Left cardiac atrium (tissue), 4 donors: ENCODE measurements at places on chromosomes 5 and 9. TPM values are rescaled to one million over a fixed set of nuclear protein-coding genes. Genes with fewer than 3 reads are reported as not detected.
A peak's percentile ranks its signal among the peaks of the same experiment; 100 is the strongest.

DNA sequence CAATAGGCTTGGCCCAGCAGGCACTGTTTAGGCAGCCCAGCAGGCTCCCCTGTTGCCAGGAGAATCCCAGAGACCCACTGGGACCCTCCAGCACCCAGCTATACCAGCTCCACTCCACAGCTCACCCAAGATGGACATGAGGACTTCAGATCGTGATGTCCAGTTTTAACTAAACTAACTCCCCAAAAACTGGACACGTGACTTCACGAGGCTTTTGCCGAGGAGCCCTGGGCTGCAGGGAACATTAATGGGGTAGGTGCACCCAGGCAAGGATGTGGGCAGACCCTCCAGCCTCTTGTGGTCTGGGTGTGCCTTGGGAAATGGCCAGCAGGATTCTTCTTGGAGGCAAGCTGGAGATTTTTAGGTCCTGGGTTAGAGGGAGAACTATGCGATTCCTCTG is 8.9 kb upstream of the NKD2 start:
- no peak for DNase-seq

GRCh38 chr5:2381861-2382260 is 369.6 kb downstream of the IRX2 start:
- no peak for DNase-seq

- peak; percentile 45 for DNase-seq
Observed at GRCh38 chr5:137743031-137743640, 7.2 kb upstream of the KLHL3 start.

- DNase-seq: peak; percentile 36
Observed at GRCh38 chr9:109320331-109320741, 523 bp downstream of the EPB41L4B start.

DNA sequence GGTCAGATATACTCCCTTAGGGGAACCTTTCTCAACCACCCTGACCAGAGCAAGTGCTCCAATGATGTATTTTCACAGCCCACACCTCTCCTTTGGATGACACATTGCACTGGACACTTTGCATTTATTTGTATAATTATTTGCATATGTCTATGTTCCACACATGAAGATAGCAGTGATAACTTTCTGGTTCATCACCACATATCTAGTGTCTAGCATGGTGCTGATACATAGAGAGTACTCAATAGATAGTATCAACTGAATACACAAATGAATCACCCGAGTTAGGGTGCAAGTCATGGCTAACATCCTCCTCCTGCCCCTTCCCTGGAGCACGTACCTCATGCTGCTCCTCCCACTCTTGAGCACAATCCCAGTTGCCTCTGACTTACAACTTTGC is 617.6 kb downstream of the EBF1 start:
- DNase-seq: no peak

Gene CTSL
- 165 TPM for total RNA-seq

Gene ZCCHC9
- total RNA-seq: 13.3 TPM

Gene MCIDAS
- not detected for total RNA-seq

DNA sequence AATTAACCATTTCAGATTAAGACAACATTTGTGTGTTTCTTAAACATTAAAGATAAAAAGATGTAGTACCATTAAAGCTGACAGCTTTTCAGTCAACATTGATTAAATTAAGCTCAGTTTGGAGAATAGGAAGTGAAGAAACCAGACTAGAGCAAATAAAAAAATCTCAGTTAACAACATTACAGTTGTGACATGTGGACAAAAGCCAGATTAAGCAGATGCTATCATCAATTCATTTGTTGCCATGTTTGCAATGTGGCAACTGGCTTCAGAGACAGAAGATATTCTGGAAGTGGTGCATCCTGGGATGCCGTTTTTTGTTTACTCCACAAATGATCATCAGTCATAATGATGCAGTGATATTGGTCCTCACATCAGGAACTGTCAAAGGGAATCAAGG is 70.3 kb upstream of the CNTLN start:
- no peak for DNase-seq

DNA sequence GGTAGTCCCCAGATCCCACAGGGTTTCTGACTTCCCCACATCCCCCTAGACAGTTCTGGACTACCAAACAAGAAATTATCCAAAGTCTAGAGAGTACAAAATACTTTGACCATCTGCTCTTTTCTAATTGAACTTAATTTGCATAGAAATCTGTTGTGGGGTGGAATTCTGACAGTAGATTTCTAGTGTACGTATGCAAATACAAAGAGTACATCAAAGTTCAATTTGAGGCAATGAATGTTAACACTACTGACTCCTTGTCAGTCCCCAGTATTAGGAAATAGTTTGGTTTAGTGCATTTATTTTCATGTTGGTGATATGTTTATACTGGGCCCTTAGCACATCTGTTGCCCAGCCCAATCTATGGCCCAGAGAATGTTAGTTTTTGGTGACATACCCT is 292.6 kb downstream of the CETN3 start:
- no peak for DNase-seq

- peak; percentile 73 for DNase-seq
Observed at GRCh38 chr9:134778841-134779411, 101.7 kb upstream of the FCN2 start.

Gene IER5L
- 13.1 TPM for total RNA-seq

GRCh38 chr9:38376021-38376670 is 16.4 kb upstream of the ALDH1B1 start:
- no peak for DNase-seq

Gene CDKN2B
- total RNA-seq: 7.9 TPM

- peak; percentile 19 for DNase-seq
Observed at GRCh38 chr5:1536322-1536845, 12.6 kb upstream of the LPCAT1 start.

Gene PRSS3
- total RNA-seq: not detected

DNA sequence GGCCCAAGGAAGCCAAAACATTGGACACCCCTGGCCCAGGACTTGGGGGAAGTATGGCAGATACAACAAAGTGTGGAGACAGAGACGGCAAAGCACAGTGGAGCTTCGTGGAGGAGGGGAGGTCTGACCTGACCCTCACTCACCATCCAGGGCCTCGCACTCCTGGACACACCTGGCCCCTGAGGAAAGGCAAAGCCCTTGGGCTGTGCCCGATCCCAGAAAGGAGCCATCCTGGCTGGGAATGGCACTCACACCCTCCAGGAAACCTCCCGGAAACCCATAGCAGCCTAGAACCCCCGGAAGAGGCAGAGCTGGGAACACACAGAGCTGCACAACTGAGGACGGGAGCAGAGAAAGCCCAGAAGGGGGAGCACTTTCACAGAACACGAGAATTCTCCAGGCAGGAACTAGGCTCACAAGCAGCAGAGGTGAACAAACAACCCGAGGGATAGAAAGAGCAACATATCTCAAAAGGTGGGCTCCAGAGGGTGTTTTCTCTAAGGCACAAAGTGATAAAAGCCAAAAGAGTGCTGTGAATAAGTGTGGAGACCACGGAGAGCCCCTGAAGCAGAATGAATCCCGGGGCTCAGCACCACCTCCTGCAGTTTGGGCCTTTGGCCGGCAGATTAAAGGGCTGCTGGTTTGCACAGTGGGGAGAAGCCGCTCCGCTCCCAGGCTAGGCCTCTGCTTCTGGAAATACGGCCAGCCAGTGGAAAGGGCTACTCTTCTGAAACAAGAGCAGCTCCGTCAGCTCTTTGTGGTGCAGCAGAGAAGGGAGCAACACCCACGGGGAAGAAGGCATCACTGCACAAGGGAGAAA is 108.2 kb downstream of the UBE2R2 start:
- no peak for DNase-seq

- no peak for DNase-seq
Observed at GRCh38 chr5:138467711-138468132, 2.4 kb downstream of the EGR1 start.

DNA sequence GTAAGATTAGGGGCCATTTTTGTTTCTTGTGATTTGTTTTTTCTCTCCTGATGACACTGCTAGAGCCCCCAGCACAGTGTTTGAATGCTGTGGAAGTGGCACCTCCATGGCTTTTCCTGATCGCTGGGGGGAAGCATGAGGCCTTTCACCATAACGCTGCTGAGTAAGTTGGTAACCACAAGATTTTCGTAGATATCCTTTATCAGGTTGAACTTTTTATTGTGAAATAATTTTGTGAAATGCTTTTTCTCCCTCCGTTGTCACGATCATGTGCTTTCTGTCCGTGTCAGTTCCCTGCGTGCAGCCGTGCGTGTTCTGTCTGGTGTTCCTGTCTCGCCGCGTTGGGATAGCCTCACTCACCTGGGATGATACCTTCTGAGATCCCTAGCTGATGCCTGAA is 59.4 kb downstream of the EHMT1 start:
- DNase-seq: no peak

DNA sequence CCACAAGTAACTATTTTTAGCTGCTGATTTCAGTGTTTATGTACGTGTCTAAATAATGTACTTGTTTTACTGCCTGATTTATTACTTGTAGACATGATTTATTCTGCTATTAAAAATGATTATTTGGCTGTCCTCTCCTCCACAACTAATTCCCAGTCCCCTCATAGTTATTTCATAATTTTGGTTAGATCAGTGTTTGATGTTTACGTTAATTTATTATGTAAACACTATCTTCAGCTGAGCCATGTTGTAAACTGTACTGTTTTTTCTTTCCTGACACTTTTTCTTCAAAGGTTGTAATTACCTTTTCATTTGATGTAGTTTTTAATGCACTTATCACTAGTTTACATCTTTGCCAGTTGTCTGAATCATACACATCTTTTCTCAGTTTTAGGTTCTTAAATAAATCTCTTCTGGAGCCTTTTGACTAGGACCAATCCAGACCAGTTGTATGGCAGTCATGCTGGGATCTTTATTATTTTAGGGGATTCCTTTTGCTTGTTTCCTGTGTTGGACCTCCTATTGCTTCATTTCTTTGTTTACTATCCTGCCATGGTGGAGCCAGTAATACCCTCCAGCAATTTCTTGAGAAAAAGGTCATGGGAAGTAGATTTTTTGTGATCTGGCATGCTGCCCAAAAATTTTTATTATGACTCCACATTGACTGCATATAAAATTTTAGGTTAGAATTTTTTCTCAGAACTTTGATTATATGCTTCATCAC is 16.1 kb downstream of the AP3S1 start:
- DNase-seq: no peak
